ENCODE measurements at places on chromosomes 12 and 14.

DNA sequence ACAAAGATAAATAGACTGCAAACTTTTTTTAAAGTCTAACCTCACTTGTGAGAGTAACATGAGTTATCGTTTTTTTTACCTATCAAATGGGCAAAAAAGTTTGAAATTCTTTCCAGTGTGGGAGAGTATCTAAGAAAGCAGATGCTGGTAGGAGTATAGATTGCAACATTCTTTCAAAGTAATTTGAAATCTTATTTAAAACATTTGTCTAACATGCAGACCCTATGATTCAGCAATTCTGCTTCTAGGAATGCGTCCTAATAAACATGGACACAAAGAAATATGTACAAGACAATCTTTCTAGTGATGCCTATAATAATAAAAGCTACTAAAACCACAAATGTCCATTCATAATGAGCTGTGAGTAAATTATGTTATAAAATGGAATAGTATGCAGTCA lies 110.4 kb upstream of the TMCC3 start:
- DNase-seq = no peak

- no peak for DNase-seq
These were observed 39.1 kb downstream of the FRS2 start for GRCh38 chr12:69509308-69509736.

DNA sequence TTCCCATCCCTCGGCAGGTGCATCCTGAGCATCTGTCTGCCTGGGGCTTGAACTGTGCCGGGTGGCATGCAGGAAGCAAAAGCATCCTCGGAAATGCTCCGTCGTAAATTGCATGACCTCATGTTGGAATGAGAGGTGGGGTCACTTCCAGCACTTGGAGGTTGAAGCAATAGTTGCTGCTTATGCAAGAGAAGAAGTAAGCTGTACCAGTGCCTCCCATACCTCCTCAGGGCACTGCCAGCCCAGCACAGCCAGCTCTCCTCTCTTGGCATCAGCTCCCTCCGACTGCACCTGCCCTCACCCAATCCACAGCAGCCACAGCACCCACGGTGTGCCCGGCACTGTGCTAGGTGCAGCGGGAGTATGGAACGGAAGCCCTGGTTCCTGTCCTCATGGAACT lies 11.5 kb downstream of the TEAD4 start:
- no peak for DNase-seq

- no peak for DNase-seq
These were observed 228.0 kb upstream of the ATP2B1 start for GRCh38 chr12:89936631-89937030.

DNA sequence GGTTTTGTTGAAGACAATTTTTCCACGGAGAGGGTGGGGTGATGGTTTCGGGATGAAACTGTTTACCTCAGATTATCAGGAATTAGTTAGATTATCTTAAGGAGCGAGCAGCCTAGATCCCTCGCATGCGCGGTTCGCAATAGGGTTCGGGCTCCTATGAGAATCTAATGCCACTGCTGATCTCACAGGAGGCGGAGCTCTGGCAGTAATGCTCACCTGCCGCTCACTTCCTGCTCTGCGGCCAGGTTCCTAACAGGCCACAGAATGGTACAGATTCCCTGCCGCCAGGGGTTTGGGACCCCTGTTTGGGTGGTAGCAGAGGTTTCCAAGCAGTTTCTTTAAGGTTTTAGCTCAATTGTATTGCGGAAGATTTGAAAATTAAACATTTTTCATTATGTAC lies 439.8 kb upstream of the OR4E1 start:
- DNase-seq = no peak

DNA sequence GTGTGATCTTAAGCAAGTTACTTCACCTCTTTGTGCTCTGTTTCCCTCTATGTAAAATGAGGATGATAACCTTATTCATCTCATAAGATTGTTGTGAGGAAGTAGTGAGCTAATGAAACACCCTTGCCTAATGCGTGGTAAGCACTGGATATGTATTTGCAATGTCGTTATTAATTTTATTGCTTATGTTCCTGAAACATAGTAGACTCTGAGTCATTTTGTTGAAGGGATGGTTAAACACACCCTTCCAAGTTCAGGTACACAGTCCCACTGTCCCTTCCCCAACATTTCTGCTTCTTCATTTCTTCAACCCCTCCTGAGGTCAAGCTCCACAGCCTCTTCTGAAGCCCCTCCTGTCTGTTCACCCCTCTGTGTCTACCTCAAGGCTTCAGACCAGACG lies 40.2 kb upstream of the FAM222A start:
- DNase-seq = no peak

GRCh38 chr12:48389409-48389808 lies 38.7 kb upstream of the ZNF641 start:
- DNase-seq = no peak

DNA sequence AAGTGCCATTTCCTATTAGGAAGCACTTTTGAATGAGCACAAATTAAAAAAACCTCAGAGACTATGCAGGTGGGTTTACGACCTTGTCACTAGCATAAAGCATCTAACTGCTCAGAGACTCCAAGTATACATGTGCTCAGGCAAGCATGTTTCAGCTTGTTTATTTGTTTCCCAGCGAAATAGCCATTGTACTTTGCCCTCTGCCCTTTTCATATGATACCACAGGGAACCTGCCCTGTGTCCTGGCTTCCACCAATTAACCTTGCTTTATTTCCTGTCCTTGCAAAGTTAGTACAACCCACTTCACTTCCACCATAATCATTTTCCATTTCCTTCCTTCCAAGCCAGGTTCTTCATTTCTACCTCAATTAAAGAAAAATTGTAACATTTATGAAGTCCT lies 194.9 kb downstream of the DUSP6 start:
- no peak for DNase-seq

DNA sequence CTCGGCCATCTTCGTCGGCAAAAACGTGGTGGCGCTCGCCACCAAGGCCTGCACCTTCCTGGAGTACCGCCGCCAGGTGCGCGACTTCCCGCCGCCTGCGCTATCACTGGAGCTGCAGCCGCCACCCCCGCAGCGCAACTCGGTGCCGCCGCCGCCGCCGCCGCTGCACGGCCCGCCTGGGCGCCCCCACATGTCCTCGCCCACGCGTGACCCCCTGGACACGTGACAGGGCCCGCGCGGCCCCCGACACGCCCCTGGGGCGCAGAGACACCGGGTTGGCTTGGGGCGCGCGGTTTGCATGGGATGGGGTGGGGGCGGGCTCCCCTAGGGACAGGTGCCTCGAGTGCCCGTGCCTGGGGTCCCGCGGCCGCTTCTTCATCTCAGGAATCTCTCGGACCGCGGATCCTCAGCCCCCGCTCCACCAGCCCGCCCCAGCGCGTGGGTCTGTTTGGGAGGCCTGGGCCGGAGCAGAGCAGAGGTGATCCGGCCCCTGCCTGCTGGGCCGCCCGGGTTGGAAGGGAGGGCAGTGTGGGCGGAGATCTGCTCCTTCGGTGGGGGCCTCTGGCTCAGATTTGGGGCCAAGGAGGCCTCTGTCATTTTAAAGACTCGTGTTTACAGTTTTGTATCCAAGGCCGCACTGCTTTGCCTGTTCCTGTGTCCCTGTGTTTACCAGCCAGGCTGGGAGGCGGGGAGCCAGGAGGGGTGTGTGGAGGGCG lies 3.3 kb downstream of the TMEM121 start:
- DNase-seq = no peak

- peak; percentile 69 for DNase-seq
These were observed 9.8 kb downstream of the DHRS1 start for GRCh38 chr14:24289649-24290280.

GRCh38 chr12:15928870-15929571 lies 17.9 kb downstream of the DERA start:
- DNase-seq = no peak

GRCh38 chr12:44158746-44159145 lies 322.9 kb downstream of the TMEM117 start:
- DNase-seq = no peak

- DNase-seq = no peak
These were observed 582.5 kb downstream of the NRXN3 start for GRCh38 chr14:78752518-78753188.

- DNase-seq = no peak
These were observed 20.5 kb upstream of the FBRSL1 start for GRCh38 chr12:132469423-132469822.

DNA sequence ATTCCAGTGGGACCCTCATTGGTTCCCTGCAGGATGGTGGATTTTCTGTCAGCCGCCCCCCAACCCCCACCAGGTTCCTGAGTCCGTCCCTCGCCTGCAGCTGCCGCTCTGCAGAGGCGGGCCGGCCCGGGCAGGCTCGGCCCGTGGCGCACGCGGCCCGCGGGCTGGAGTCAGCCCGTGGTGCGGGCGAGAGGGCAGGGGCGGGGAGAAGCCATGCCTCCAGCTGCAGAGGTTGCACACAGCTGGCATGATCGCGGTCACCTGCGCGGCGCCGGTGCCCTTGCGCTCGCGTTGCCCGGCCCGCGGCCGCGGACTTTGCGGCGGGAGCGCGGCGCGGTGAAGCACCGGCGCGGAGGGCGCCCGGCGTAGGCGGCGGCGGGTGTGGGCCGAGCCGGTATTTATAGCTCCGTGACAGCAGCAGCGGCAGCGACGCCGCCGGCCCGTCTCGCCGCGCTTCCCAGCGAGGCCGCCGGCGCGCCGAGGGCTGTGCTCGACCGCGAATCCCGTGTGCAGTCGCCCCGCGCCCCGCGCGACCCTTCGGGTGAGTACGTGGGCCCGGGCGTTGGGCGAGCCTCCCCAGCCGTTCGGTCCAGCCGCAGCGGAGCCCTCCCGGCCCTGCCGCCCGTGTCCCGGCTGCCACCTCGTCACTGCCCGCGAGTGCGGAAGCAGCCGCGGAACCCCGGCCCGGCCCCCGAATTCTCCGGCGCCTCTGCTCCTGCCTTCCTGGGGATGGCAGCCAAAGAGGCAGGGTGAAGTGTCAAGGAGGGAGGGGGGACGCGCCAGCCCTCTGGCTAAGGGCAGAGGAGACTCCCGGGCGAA lies at the start of gene TMEM117:
Gene TMEM117, plus strand, starts transcription at position 426 of the 819 bp plus-strand sequence.
- peak; percentile 42 for DNase-seq

DNA sequence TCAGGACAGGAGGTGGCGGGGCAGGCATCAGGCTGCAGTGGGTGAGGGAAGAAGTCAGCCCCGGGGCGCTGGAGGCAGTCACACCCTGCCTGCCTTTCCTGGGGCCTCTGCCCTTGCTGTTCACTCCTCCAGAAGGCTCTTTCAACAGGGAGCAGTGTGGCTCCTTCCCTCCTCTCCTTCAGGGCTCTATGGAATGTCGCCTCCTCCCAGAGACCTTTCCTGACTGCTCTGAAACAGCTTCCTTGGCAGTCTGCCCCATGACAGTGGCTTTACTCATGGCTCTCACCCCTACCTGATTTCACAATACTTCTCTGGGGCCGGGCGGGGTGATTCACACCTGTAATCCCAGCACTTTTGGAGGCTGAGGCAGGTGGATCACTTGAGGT lies 7.1 kb downstream of the RHOF start:
- no peak for DNase-seq

DNA sequence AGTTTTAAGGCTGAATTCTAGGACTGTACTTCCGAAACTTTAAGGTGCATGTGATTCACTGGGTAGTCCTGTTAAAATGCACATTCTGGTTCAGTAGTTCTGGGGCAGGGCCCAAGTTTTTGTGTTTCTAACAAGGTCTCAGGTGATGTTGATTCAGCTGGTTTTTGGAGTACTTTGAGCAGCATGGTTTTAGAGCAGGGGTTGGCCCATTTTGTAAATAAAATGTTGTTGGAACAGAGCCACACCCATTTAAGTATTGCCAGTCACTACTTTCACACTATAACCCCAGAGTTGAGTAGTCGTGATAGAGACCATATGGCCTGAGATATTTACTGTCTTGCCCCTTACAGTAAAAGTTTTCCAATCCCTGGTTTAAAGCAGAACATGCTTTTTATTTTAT lies 111.3 kb downstream of the SYNE2 start:
- no peak for DNase-seq

DNA sequence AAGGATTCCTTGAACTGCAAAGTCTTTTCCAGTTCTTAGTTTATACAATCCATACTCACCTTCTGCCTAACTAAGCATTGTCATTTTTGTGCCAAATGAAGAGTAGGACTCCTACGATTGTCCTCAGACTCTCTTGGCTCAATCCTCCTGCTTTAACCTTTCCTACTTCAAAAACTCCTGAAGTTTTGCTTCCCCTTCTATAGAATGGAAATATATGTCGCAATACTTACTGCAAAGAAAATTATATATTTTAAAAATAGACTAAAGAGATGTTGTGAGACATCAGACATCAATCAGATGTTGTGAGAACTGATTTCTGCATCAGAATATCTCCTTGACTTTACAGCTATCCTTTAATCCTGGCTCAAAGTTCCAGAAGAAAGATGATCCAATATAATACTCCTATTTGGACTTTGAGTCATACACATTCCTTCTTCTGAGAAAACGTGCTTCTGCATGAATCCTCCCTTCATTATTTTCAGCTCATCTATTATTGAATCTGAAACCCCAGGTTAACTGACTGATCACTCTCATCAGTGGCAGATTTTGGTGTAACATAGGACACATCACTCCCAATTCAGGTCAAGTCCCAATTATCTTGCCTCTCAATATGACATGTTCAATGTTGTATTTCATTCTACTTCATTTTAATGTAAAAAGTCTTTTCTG lies 48.8 kb downstream of the A2M start:
- no peak for DNase-seq

DNA sequence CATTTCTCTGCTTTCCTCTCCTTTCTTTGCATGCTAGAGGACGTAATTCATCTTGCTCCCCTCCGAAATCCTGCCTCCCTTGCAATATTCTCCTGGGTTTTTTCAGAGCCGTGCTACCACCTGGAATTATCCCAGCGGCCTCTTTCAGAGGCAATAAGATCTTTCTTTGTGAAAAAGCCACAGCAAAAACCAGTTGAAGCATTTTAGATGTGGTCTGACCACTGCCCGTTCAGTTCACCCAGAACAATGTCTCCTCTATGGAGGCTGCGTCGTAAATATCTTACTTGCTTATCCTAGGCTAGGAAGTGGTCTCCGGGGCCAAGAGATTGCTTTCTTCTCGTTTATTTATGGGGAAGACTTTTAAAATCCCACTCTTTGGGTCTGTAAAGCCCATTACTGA lies 85.8 kb downstream of the TBX5 start:
- no peak for DNase-seq

DNA sequence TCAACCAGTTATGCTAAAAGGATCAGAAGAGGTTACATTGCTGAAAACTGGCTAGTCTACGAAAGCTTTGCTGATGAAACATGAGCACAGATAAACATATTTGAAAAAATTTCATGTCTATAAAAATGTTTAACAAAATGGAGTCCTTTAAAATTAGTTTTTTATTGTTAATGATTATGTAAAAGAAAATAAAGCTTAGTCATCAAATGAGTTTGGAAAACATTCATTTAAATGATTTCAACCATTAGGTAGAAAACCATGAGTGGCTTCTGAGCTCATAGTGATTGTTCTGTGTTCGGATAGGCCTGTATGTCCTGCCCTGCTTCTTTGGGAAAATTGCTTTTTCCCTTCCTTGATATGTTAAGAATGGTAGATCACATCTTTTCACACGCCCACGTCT lies 584 bp upstream of the CD163L1 start:
- no peak for DNase-seq

GRCh38 chr14:79730953-79731352 lies 480.4 kb downstream of the DIO2 start:
- no peak for DNase-seq

GRCh38 chr14:34507459-34507858 lies 32.0 kb downstream of the EAPP start:
- DNase-seq = no peak

GRCh38 chr12:18794000-18794399 lies 56.1 kb downstream of the CAPZA3 start:
- DNase-seq = no peak

- no peak for DNase-seq
These were observed 56.6 kb upstream of the SCN8A start for GRCh38 chr12:51534216-51535074.

- no peak for DNase-seq
These were observed 89.8 kb downstream of the SLC15A5 start for GRCh38 chr12:16187660-16188059.

Measured in stimulated activated CD4-positive, alpha-beta T cell treated with anti-CD3 and anti-CD28 coated beads, Interleukin-15, amount 100 ng/mL, for 48 hours (primary cell).